ACHN (cell line): ENCODE measurements at places on chromosomes 3 and 15.

DNA sequence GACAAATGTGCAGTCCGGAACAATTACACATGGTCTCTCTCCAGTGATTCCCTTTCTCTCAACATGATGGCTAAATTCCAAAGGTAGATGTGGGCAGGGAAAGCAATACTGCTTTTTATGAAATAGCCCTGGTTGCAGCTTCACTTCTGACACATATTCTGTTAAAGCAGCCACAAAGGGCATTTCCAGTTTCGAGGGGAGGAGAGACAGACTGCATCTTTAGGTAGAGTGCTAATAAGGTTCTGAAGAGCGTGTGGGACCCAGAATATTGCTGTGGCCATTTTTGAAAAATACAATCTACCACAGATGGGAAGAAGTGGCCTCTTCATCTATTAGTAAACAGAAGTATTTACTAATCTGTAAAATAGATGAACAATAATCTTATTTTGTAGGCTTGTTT lies 139.3 kb upstream of the PEX5L start:
- DNase-seq, result no peak

GRCh38 chr3:113241292-113242095 lies 30.1 kb downstream of the BOC start:
- DNase-seq, result no peak

- DNase-seq, result no peak
These were observed 159.5 kb downstream of the PLCH1 start for GRCh38 chr3:155585384-155585783.

GRCh38 chr3:13718436-13718835 lies 161.4 kb downstream of the WNT7A start:
- DNase-seq, result no peak

- DNase-seq, result no peak
These were observed 82.7 kb upstream of the CHD2 start for GRCh38 chr15:92817339-92817886.

GRCh38 chr3:96209699-96210098 lies 604.7 kb upstream of the EPHA6 start:
- DNase-seq, result no peak

GRCh38 chr3:54176106-54176505 lies 53.8 kb downstream of the CACNA2D3 start:
- no peak for DNase-seq

DNA sequence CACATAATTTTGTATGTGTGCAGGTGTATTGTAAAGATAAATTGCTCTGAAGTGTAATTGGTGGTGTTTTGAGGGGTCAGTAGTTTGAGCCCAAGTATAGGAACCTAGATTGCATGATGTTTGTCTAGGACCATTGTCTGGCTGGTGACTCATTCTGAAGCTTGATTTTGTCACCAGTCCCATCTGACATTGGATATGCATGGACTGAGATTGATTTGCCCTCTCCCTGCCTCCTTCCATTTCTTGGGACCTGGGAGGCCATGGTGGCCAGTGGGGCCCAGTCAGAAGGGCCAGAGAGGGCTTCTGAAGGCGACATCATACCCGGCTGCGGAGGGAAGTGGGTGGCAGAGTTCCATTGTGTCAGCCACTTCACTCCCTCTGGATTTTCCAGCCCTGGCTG lies 62.3 kb downstream of the PDIA5 start:
- DNase-seq, result no peak

DNA sequence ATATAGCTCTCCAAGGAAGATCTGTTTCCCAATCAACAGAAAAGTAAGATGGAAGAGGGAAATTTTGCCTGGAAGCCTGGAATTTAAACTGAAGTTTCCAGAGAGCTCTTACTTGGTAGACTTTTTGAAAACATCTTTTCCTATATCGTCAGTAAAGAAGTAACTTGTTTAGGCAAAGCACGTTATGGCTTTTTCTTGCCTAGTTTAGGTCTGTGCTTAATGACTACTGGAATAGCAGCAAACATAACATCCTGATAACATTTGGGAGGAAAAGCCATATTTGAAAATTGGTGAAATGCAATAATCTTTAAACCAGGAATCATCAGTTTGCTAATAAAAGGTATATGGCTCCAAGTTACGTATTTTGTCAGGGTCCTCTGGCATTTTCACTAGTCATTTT lies 160.4 kb upstream of the CGNL1 start:
- no peak for DNase-seq

- no peak for DNase-seq
These were observed 494.9 kb upstream of the CCDC54 start for GRCh38 chr3:106882297-106882696.

DNA sequence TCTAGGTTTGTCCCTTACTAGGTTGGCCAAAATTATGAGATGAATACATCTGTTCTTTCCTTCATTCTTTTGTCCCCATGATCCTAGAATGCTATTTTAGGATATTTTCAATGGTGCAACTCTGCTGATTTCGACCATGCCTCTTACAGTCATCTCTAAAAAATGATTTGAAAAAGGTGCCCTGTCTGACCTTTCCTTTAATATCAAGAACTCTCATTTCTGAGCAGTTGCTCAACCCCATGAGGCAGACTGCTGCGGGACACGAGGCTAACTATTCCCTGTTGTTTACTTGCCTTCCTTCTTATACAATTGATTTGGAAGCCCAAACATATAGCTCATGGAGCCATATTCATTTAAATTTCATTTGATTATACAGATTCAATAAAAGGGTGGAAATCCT lies 14.6 kb downstream of the PLSCR2 start:
- DNase-seq, result no peak

DNA sequence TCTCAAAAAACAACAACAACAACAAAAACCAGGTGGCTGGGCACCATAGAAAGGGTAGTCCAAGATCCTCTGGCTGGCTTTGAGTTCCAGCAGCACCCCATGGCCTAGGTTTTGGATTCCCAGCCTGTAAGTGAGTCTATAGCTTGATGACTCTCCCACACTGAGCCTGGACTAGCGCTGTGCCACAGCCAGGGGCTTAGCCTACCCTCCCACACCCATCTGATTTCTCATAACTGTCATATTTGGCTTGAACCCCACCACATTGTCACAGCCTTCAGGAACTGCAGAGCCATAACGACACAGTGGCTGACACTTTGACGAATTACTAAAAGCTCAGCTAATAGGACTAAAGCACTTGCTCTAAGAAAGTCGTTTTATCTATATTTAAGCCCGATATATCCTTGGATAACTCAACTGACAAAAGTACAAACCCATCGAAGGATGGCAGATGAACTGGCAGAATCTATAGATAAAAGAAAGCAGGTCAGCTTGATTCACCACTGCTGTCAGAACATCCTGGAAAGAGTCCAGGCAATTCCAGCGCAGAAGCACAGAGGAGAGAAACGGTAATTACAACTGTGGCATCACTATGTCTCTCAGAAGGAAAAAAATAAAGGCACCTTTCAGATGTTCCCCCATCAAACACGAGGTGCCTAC lies 62.1 kb downstream of the HOMER2 start:
- no peak for DNase-seq

DNA sequence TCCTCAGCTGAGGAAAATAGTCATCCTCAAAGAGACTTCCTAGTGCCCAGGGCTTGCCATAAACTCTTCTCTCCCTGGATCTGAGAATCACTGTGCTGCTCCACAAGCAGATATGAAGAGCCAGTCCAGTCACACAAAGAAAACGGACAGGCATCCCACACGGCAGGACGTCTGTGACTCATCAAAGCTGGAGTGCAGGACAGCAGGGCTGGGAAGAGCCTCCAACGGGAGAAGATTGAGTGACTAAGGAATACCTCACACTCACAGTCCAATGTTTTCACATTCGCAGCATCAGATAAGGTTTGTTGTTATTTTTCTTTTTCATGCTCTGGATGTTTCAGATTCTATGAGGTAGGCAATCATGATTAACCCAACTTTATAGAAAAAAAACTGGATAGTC lies 57.8 kb downstream of the NEK10 start:
- peak; percentile 84 for DNase-seq

- no peak for DNase-seq
These were observed 88.7 kb downstream of the CACNA2D3 start for GRCh38 chr3:54211097-54211496.

- no peak for DNase-seq
These were observed 30.0 kb downstream of the SNX33 start for GRCh38 chr15:75677465-75678323.

GRCh38 chr3:60017631-60018030 lies 967.8 kb upstream of the CFAP20DC start:
- DNase-seq, result no peak

DNA sequence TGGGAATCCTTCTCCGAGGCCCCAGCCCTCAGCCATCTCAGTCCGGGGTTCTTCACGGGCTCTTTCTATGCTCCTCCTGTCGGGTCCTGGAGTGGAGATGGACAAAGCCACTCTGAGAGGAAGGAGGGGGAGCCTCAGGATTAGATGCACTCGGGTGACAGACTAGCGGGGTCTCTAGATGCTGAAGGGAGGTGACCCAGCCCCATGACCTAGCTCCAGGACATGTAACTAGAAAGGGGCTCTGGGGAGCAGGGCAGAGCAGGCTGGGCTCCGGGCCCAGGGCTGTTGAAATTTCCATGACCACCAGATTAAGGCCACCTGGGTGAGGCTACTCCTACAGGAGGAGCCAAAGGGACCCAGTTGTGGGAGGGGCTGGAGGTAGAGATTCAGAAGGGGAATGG lies 14.8 kb upstream of the SKIC8 start:
- DNase-seq, result no peak

GRCh38 chr3:53083521-53083920 lies 37.6 kb upstream of the SFMBT1 start:
- no peak for DNase-seq

DNA sequence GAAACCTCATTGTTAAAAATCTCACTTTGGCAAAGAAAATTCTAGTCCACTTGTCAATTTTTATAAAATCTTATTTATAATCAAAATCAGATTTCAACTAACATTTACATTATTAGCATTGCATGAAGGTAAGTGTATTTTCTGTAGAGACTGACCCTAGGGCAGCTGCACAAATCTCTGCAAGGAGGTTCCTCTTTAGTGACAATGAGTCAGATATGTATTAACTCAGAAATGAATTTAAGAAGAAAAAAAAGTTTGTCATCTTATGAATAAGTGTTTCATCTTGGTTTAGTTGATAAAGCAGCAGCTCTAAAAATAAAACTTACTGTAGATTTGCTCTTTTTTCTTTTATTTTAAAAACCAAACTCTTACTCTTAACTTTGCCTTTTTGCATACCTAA lies 9.0 kb upstream of the GNB4 start:
- DNase-seq, result no peak

DNA sequence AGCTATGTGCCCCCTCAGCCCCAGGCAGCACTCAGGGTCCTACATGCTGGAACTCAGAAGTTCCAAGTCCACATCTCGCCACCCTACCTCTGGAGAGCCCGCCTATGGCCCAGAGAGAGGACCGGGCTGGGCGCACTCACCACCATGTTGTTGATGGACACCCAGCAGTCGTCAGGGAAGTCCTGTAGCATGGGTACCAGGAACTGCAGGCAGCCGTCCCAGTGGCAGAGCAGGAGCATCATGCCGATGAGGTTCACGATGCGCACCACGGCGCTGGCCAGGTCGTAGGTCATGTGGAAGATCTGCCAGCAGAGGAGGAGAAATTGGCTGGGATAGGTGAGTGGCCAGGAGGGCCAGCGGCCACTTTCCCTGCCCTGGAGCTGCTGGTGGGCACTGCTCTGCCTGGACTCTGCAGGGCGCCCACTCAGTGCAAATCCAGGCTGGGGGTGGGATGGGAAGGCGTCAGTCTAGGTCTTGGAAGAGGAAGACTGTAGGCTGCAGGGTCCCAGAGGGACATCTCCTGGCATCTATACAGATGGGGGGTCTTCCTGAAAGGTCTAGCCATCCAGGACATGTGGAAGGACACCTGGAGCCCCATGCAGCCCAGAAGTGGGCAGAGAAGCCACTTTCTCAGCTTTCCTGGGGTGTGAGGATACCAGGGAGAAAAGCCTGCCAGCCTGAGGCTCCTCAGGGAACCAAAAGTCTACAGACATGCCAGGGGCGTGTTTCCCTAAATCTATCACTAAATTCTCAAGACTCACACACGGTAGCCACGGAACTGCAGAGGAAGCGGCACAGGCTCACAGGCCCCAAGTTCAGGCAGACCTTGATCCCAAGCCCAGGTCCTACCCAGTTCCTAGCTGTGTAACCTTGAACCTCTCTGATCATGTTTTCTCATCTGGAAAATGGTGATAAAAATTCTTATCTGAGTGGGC lies 36.5 kb downstream of the HCN4 start:
- no peak for DNase-seq

GRCh38 chr15:25249236-25250010 lies 189.4 kb downstream of the UBE3A start:
- no peak for DNase-seq

DNA sequence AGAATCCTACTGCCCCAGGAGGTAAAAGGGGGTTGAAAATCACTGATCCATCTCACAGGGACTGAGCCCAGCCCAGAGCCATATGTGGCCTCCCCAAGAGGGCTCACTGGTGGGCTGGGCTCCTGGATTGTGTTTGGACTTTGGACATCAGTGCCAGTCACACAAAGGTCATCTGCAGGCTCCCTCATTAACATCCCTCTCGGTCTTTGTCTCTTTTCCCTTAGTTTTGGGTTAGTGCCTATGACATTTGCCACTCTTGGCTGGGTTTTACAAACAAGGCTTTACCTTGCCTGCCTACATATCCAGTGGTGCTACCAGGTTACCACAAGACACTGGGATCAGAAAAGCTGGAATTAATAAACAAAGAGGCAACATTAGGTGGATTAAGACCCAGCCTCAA lies 27.9 kb downstream of the IFT122 start:
- no peak for DNase-seq

GRCh38 chr15:56660943-56661342 lies 72.4 kb downstream of the ZNF280D start:
- no peak for DNase-seq

GRCh38 chr15:89416339-89417183 lies 79.8 kb downstream of the RHCG start:
- DNase-seq, result peak; percentile 78

GRCh38 chr3:126107957-126108675 lies 24.2 kb upstream of the SLC41A3 start:
- no peak for DNase-seq

GRCh38 chr3:165827883-165828282 lies 9.3 kb downstream of the BCHE start:
- DNase-seq, result no peak

GRCh38 chr3:131109156-131109555 lies 82.5 kb downstream of the NEK11 start:
- no peak for DNase-seq

DNA sequence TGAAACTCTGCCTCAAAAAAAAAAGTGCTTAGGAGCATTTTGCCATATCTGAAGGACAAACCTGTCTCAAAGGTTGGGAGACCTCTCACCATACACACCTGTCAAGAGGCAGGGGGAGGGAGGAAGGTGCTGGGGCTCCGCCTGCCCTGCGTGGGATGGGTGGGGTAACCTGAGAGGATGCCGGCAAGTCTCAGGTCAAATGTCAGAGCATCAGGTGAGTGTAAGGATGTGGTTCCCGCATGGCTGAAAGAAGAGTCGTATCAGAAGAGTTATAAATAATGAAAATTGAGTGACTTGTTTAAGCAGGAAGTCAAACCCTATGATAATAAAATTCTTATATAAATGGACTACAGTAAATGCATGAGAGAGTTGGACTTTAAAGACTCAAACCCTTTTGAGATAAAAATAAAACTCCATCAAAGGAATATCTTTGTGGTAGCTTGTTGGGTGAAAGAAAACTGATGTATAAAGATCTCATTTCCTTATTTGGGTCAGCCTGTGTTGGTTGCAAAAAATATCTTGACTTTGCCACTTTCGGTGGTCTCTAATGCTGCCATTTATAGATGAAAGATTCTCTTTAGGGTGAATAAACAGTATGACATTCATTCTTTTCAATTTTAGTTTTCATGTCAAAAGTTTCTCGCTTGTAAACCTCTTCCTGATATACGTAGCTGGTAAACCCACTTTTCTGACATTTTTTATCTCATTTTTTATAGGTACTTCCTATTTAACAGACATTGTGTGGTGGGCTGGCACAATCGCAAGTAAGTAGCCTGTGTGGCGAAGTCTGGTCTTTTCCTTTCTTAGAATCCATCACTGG lies 23.8 kb downstream of the NIPA1 start:
- DNase-seq, result no peak
